ENCODE measurements at places on chromosomes 16 and 17.

GRCh38 chr16:89344458-89344834, 126.9 kb downstream of the ZNF778 start:
- no peak for DNase-seq

DNA sequence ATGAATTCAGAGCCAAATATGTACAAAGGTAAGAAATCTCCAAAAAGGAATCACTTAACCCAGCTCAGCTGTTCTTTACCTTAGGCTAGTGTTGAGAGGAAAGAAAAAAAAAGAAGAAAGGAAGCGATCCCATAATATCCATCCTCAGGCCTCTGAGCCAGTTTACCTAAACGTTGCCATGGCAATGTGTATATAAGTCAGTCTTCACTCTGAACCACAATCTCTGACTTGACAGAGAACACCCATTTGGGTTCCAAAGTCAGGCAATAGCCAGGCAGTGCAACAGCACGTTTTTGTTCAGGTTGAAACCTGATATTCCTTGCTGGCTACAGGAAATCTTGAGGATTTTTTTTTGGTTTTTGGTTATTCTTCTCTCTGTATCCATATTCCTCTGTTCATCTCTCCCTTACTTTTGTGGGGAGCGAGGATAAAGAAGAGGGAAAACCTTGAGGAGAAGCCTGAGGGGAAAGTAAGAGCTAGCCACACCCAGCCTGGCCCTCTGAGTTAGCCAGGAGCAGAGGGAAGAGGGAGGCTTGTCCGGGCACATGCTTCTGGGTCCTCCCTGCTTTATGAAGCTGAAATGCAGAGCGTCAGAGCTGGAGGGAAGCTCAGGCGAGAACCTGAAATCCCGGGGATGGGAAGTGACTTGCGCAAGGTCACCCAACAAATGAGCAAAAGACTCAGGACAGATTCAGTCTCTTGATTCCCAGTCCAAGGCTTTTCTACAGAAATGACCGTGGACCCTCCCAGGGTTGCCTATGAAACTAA, 152.7 kb downstream of the SOX9 start:
- DNase-seq = no peak

GRCh38 chr16:491220-491919, 36.1 kb upstream of the CAPN15 start:
- DNase-seq = no peak

DNA sequence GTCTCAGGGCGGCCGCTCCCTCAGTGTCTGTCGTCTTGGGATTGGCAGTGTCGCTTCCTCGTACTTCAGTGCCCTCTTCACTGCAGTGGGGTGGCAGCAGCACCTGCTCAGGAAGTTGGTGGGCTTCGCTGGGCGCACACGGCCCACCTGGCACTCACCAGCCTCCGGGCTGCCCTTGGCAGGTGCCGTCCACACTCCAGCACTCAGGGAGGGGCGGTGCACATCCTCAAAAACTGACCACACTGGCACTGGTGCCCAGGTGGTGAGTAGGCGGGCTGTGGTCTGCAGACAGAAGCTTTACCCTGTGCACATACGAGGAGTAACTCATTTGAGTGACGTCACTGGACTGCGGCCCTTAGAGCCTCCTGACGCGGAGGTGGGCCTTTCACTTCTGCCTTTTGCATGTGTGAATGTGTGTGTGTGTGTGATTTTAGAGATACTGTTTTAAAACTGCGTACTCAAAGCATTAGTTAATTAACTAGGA, 94.6 kb downstream of the BANP start:
- peak; percentile 93 for DNase-seq

DNA sequence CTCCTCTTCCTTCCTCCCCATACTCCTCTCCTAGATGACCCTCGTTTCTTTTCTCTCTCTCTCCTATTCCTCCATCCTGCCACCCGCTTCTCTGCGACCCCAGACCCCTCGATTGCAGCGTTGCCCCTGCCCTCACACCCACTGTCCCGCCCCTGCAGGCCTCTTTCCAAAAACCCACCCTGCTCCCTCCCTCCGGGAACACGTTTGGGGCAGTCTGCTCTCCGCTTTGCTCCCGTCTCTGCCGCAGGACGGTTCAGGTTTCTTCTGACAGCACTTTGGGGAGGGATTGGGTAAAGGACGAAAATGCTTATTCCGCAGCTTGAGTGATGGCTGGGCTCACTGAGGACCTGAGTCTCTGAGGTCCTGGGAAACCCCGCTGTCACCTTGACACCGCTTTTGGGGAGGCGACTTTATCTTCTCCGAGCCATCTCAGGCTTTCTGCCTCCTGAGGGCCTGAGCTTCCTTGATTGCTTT, 690 bp downstream of the NDE1 start:
- DNase-seq = no peak

- no peak for DNase-seq
Observed at GRCh38 chr17:32593003-32593402, 106.2 kb downstream of the CDK5R1 start.

- no peak for DNase-seq
Observed at GRCh38 chr17:37772982-37773381, 28.1 kb upstream of the HNF1B start.

DNA sequence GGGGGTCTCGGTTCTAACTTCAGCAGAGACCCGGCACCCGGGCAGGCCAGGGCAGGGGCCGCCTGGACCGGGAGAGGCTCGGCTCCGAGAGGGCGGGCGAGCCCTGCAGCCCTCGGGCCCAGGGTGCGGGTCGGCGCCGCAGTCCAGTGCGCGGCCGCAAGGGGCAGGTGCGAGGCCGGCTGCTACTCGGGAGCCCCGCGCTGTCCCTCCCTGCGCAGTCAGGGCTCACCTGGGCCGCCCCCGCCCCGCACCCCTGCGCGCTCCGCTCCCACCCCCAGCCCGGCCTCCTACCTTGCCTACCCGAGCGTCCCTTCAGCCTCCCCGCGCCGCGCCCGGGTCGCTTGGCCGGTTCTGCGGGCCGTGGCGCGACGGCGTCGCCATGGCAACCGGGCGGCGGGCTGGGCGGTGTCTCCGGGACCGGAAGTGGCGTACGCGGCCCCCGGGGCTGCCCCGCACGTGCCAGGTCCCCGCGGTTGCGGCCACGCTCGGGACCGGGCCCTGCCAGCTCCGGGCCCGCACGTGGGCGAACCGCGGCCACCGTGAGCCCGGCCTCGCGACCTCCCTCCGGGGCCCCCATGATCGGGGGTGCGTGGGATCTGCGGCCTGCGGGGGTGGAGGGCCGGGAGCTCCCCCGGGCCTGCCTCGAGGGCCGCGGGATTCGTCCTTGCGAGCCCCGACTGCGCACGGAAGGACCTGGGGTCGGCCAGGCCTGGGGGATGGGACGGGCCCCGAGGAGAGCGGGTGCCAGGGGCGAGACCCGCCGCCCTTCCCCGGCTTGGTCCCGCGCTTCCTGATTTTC, at the start of gene CYB561:
Gene CYB561, minus strand, starts transcription at position 353 of the 799 bp plus-strand sequence. CDS start 8,759 bp downstream, outside the sequence.
- DNase-seq = peak; percentile 91

DNA sequence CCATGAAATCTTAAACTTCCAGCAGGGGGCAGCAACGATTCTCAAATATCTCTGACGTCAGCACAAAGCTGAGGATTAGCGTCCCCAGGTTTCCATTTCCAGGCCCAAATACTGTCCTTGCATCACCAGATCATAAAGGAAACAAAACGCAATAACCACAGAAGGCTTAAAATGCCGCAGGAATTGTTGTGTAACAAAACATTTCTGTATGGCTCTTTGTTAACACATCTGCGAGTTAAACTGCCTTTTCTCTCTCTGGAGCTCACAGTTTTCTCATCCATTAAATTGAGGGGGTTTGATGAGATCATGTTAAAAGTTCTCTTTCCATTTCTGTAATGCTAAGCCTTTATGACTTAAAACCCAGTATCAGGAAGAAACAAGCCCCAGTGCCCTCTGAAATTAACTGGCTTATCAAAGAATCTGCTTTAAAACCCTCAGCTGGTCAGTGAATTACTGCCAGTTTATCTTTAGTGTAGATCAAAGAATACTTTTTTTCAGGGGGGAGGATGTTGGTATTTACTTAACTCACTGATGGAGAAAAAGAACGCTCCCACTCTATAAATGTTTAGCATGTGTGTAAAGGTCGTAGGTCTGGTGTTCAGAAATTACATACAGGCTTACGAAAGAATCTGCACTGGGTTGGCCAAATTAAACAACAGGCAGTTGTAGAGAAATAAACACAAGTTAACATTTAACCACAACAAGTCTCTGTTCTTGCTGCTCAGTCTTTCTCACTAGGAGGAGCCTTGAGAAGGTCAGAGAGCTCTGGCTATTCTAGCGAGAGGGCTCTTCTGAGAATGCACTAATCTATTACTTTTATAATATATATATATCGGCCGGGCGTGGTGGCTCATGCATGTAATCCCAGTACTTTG, 10.6 kb upstream of the TERF2 start:
- no peak for DNase-seq

DNA sequence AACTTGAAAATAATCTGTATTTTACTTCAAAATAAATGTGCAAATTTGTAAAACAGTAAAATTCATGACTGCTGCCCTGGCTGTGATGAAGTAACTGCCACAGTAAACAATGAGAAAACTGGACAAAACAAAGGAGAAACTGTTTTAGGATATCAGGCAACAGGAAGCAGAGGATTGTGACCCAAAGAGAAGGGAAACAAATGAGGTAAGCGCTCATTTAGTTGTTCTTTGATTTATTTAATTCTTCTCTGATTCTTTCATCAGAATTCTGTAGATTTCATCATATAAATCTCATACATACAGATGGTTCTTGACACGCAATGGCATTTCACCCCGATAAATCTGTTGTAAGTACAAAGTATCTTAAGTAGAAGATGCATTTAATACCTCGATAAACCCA, 198.1 kb upstream of the AXIN2 start:
- DNase-seq = no peak

GRCh38 chr16:5059386-5060072, 6.2 kb downstream of the C16orf89 start:
- peak; percentile 20 for DNase-seq

- DNase-seq = no peak
Observed at GRCh38 chr17:67633751-67634211, 84.0 kb upstream of the NOL11 start.

GRCh38 chr16:8686031-8686621, 11.7 kb downstream of the ABAT start:
- peak; percentile 54 for DNase-seq

GRCh38 chr16:60646631-60647030, 1389.6 kb downstream of the CDH8 start:
- DNase-seq = no peak

DNA sequence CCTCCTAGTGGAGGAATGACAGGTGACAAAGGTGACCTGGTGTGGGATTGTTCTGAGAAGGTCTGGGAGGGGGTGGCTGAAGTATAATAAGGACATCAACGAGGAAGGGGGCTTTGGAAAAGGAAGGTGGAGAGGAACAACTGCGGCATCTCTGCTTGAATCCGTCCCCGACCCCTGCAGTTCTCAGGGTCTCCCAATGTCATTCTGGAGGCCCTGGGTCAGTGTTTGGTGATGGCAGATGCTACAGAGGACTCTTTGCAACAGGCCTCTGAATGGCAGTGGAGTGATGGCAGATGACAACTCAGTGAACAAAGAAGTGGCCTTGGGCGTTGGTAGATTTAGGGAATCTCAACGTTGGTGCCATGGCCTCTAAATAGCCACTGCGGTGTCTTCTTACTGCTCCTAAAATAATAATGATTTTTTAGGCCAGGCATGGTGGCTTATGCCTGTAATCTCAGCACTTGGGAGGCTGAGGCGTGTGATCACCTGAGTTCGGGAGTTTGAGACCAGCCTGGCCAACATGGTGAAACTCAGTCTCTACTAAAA, 1.3 kb downstream of the ENGASE start:
- peak; percentile 42 for DNase-seq

- DNase-seq = no peak
Observed at GRCh38 chr17:51152766-51153209, 571 bp upstream of the NME1 start.

GRCh38 chr16:70745536-70746025, 55.4 kb downstream of the VAC14 start:
- no peak for DNase-seq

GRCh38 chr17:80860101-80860671, 131.5 kb upstream of the CHMP6 start:
- peak; percentile 59 for DNase-seq

DNA sequence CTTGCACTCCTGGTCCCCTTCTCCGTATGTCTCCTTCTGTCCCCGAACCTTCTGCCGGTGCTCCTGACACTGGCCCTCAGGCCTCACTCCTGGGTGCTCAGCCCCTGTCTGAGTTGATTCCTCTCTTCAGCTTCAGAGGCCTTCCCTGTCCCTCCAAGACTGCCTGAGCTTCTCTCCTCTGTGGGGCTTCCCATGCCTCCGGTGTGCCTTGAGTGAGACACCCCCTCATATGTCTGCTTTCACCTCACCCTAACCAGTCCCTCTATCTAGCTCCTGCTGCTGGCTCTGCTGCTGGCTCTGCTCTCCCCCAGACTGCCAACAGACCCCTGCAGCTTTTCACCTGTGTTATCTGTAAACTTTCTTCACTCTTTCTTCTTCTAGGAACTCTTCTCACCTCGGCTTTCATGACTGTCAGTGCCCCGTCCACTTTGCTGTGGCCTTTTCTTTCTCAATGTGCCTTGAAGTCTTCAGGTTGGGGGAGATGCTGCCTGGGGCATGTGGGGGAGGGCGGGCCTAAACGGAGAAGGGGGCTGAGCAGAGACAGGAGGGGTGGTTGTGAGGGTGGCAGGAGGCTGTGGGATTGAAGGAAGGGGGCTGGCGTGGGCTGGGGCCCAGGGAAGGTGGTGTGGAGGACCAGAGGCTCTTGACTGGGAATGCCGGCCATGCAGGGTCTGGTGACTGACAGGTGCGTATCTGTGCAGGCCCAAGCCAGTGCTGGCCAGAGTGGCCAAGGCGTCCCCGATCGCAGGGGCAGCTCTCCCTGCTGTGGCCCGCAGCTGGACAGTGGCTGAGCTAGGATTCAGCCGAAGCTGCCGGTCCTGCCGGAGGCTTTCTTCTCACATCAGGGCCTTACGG, 81.3 kb downstream of the METRNL start:
- DNase-seq = peak; percentile 69

DNA sequence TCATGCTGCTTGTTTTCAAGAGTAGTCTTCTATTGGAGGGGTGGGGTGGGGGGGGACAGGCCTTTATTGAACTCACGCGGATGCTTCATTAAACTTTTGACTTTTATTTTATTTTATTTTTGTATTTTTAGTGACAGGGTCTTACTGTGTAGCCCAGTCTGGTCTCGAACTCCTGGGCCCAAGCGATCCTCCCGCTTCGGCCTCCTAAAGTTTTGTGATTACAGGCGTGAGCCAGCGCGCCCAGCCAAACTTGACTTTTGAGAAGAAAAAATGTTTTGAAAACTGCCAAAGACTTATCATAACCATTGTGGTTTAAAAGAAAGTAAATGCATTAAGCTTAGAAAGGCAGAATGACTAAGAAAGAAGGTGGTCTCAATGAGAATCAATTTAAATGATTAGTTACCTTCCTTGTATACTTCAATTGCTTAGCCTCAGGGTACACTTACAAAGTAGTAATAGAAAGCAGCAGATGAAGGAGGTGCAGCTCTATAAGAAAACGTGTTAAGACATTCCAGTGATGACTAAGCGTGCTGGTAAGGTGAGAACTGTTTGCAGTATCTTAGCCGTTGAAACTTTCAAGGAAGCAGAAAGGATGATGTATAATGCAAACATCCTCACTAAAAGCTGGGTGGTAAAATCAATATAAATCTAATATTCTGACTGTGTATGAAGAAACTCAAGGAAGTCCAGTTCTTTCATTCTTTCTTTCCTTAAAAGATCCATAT, 1.2 kb downstream of the AP2B1 start:
- no peak for DNase-seq
